Thyroid gland (tissue), 4 donors: ENCODE measurements at places on chromosomes 11 and 22. TPM values are rescaled to one million over a fixed set of nuclear protein-coding genes. Genes with fewer than 3 reads are reported as not detected.

CDON gene
- 83.9 TPM for total RNA-seq

GLB1L3 gene
- 0.67 TPM for total RNA-seq

MLC1 gene
- not detected for total RNA-seq

HEPHL1 gene
- not detected for total RNA-seq

PHLDB1 gene
- total RNA-seq: 158 TPM

OR56A1 gene
- not detected for total RNA-seq

OR51I1 gene
- total RNA-seq: not detected

ESRRA gene
- total RNA-seq: 42.8 TPM

SOX10 gene
- 0.34 TPM for total RNA-seq

ZP1 gene
- total RNA-seq: not detected

LRRC74B gene
- not detected for total RNA-seq

DUSP8 gene
- total RNA-seq: 3.5 TPM

RGL4 gene
- not detected for total RNA-seq

PATE2 gene
- not detected for total RNA-seq

- peak; percentile 80 for DNase-seq
Observed at GRCh38 chr11:44634401-44635281, 69.2 kb downstream of the CD82 start.

DNA sequence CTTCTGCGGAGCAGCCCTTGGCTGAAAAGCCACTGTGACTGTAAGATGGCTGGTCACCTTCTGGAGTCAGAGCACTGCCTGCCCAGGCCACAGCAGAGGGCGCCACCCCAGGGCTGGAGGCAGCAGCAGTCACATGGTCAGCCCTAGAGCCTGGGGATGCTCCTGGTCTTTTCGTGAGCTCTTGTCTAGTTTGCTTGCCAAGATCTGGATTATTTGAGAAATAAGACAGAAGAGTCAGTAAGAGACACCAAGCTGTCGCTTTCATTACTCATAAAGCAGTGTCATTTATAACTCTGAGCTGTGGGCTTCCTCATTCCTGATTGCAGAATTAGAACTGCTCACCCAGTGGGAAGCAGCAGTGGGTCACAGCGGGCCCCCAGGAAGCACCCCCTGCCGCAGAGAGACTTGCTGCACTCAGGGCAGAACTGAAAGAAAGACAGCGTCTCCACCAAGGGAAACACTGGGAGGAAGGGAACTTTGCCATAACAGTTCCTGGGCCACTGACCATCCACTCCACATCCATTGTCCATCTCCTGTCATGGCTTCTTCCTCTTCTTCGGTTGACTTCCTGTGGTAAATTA is 56.7 kb downstream of the PPP6R2 start:
- peak; percentile 36 for DNase-seq

GRCh38 chr11:114183044-114183511 is 113.1 kb upstream of the NNMT start:
- no peak for DNase-seq

GRCh38 chr11:78931891-78932290 is 357.2 kb upstream of the NARS2 start:
- DNase-seq: no peak

DNA sequence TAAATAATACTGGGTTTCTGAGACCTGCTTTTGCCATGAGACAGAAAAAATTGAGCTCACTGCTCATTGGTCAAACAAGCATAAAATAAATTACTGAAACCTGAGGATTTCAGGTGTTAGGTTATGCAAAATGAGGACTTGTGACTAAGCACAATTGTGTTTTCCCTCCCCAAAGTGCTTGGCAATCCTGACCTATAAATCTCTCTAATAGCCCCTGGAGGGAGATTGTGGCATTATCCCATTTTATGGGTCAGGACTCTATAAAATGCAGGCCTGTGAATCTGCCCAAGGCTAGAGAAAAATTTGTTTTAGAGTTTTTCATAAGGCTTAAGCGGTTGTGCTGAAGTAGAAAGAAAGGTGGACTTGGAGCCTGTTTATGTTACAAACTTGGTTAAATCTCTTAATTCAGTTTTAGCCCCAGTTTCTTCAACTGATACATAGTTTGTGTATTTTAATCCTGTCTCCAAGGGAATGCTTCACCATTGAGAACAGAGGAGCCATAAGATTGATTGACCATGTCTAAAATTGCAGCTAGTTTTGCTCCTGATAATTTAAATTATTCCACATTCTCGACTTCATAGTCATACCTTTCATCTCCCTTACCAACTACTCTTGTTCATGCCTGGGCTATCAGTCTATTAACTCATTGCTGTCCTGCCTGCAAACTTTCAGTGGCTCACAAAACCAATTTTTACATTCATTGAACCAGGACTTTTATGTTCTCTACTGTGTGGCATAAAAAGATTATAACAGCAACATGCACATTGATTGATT is 63.6 kb upstream of the LRRC4C start:
- no peak for DNase-seq

- DNase-seq: no peak
Observed at GRCh38 chr11:122094836-122095235, 21.2 kb downstream of the BLID start.

DNA sequence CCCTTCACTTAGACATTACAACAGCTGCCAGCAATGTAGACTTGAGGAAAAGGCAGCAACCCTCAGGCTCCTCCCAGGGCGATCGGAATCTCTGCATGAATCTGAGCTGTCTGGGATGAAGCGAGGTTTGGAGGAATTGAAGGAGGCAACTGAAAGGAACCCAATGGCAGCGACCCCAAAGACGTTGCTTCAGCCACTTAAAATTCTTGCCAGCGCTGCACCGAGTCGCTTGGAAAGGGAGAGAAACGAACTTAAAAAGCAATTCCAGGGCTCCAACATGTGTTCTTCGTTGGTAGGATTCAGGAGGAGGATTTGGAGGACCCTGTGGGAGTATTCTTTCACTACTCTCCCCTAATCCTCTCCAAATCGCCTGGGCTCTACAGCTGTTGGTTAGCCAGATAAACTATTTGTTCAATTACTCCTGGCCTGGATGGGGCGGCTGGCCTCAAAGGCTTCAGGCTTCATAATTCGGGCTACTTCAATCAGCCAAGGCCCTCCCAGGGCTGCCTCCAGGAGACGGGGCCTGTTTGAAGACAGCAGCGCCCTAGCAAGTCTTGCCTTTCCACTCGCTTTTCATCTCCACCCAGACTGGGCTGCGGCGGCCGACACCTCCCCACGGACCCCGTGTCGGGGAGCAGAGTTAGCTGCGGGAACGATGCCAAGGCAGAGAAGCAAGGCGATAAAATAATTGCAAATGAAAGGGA is 72.4 kb upstream of the TMEM45B start:
- no peak for DNase-seq

- peak; percentile 80 for DNase-seq
Observed at GRCh38 chr11:38460896-38461295, 1862.9 kb upstream of the RAG2 start.

DNA sequence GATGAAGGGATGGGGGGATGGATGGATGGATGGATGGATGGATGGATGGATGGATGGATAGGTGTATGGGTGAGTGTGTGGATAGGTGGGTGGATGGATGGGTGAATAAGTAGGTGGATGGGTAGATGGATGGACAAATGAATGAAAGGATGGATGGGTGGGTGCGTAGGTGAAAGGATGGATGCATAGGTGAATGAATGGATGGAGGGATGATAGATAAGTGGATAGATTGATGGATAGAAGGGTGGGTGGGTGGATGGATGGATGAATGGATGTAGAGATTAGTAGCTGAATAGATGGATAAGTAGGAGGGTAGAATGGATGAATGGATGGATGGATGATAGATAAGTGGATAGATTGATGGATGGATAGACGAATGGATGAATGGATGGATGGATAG is 152.7 kb downstream of the MN1 start:
- no peak for DNase-seq

DNA sequence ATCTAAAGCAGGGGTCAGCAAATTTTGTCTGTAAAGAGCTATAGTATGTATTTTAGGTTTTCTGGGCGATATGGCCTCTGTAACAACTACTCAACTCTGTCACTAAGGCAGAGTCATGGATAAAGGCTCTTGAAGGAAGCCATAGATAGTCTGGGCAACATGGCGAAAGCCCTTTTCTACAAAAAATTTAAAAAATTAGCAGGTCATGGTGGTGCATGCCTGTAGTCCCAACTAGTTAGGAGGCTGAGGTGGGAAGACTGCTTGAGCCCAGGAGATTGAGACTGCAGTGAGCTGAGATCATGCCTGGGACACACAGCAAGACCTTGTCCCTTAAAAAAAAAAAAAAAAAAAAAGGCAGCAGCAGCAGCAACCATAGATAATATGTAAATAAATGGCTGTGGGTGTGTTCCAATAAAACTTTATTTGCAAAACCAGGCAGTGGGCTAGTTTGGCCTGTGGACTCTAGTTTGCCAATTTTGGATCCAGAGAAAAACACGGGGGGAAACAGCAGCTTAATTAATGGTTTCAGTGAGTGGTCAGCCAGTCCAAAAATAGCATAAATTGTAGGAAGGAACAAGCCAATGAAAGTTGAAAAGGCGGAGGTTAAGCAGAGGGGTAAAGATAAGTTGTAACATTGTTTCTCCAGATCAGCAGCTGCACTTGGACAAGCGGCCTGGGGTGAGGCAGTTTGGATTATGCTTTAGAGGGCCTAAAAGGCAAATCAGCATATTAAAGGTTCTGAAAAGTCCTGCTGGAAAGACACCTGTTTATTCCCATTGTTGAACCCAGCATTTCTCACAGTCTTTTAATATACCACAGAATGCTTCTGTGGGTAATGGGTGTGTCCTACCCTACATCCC is 62.6 kb downstream of the KIAA1671 start:
- DNase-seq: no peak

- peak; percentile 68 for DNase-seq
Observed at GRCh38 chr11:1546536-1547466, 25.3 kb downstream of the DUSP8 start.

- DNase-seq: no peak
Observed at GRCh38 chr11:91686281-91686680, 538.3 kb upstream of the FAT3 start.

- no peak for DNase-seq
Observed at GRCh38 chr11:68302670-68303069, 9.7 kb upstream of the LRP5 start.

GRCh38 chr22:36865346-36865745 is 4.5 kb downstream of the NCF4 start:
- DNase-seq: no peak

DNA sequence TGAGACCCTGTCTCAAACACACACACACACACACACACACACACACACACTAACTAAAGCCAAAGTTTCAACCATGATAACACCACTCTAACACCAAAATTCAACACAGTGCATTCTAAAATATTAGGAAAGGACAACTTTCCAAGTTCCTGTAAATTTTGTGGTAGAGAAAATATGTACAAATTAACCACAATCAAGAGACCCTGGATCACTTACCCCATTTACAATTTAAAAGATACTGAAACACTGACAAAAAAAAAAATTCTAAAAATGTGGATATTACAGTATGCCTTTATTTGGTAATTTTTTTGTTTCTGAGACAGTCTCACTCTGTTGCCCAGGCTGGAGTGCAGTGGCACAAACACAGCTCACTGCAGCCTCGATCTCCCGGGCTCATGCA is 9.7 kb downstream of the MRTFA start:
- no peak for DNase-seq

GRCh38 chr11:103683576-103683975 is 352.9 kb upstream of the DDI1 start:
- DNase-seq: no peak

- no peak for DNase-seq
Observed at GRCh38 chr22:27406389-27406861, 395.1 kb downstream of the MN1 start.

DNA sequence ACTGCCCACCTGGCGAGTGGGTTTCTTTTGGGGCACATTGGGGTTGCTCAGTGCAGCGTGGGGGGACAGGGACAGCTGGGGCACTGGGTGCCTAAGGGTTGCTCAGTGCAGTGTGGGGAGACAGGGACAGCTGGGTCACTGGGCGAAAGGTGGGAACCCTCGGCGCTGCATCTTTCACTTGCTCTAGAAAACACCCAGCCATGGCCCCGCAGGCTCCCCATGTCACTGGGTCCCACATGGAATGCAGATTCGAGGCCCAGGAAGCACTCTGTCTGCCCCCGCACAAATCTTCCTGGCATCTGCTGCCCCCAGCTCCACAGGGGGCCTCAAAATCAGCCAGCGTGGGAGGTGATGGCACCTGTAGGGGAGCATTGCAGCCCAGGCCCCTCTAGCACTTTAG is 229.3 kb downstream of the BRD1 start:
- no peak for DNase-seq

GRCh38 chr22:48376936-48377712 is 1450.5 kb downstream of the BRD1 start:
- DNase-seq: no peak

DNA sequence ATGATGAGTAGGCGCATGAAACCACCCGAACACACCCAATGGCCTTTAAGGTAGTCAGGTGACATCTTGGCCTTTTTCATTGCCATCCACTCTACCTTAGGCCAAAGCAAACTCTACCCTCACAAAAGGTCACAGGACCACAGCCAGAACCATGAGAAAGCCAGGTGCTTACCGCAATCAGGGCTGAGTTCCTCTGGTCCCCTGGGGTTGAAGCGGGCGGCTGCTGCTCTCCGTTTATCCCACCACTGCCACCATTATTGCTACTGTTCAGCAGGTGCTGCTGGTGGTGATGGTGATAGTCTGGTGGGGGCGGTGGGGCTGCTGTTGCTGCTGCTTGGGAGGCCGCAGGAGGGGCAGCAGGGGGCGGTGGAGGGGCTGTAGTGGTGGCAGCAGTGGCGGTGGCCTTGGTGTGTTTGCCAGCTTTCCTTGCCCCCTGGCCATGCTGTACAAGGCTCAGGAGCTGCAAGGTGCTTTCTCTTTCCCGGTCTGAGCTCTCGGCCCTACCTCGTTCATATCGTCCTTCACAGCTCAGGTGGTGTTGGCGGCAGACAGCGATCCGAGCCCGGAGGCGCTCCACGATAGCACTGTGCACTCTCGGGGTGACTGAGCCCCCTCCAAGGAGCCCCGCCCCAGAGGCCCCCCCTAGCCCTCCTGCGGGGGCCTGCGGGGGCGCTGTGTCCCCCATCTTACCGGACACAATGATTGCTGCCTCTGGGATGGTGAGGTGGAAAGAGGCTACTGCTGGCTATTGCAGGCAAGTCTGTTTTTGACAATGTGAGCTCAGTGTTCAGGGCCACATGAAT is 1.6 kb downstream of the MAML2 start:
- DNase-seq: peak; percentile 66

DNA sequence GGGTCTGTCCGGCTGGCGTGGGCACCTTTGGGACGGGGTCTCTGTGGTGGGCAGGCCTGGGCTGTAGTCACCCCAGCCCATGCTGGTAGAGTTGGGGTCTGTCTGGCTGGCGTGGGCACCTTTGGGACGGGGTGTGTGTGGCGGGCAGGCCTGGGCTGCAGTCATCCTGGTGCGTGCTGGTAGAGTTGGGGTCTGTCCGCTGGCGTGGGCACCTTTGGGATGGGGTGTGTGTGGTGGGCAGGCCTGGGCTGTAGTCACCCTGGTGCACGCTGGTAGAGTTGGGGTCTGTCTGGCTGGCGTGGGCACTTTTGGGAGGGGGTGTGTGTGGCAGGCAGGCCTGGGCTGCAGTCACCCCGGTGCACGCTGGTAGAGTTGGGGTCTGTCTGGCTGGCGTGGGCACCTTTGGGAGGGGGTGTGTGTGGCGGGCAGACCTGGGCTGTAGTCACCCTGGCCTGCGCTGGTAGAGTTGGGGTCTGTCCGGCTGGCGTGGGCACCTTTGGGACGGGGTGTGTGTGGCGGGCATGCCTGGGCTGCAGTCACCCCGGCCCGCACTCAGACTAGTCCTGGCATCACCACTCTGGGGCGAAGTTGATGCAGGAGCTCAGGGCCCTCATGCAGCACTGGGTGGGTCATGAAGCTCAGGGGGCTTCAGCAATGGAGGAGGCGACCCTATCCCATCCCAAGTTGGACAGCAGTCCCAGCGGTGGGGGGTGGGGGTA is 19.3 kb downstream of the PRR33 start:
- no peak for DNase-seq
